GM12891 (cell line): ENCODE measurements at places on chromosomes 11 and 22.

DNA sequence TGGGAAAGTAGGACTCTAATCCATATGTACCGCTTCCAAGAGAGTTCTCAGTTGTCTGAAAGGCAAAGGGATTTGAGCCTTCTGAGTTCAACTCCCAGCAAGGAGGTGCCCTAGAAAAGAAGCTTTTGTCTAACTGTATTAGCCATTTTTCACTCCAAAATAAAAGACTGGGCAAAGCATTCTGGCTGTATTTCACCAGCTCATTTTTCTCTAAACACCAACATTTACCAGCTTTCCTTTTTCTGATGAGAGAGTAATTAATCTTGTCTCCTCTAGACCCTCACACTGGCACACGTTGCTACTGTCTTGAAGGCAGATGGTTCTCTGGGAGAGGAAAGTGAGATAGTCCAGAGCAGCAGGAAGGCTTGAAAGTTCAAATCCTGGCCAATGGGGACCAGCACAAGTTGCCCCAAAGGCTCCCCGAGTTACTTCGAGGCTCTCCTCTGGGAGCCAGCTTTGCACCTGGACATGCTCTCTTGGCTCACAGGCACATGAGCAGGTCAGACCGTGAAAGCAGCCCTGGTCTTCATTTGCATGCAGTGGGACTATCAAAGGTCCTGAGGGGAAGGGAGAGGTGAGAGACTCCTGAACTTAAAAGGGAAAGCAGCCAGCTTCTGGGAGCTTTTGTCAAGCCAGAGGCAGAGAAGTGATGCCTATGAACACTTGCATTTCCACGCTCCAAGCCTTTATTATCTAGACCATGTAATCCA, 100.0 kb downstream of the NTM start:
- DNase-seq = no peak

GRCh38 chr11:69368119-69368880, 74.3 kb downstream of the MYEOV start:
- DNase-seq = no peak

DNA sequence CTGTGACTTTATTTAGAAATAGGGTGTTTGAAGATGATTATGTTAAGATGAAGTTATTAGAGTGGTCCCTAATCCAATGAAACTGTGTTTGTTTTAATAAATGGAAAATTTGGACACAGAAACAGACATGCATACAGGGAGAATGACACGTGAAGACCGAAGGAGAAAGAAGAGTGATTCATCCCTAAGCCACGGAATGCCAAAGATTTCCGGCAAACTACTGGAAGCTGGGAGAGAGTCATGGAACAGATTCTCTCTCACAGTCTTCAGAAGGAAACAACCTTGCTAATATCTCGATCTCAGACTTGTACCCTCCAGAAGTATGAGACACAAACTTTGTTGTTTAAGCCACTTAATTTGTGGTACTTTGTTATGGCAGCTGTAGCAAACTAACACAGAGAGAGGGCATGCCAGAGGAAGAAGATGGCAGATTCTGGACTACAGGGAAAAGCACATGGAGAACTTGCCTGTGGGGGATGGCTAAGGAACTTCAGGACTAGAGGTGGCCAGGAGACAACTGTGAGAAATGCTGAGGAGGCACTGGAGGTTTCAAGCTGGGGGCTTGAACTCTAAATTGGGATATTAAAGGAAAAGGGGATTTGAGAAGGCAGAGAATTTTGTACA, 733.5 kb upstream of the CCDC90B start:
- DNase-seq = no peak

- DNase-seq = no peak
These were observed 55.0 kb upstream of the VSTM5 start for GRCh38 chr11:93905384-93905783.

- no peak for DNase-seq
These were observed 30.0 kb upstream of the PTPRJ start for GRCh38 chr11:47950396-47950795.

DNA sequence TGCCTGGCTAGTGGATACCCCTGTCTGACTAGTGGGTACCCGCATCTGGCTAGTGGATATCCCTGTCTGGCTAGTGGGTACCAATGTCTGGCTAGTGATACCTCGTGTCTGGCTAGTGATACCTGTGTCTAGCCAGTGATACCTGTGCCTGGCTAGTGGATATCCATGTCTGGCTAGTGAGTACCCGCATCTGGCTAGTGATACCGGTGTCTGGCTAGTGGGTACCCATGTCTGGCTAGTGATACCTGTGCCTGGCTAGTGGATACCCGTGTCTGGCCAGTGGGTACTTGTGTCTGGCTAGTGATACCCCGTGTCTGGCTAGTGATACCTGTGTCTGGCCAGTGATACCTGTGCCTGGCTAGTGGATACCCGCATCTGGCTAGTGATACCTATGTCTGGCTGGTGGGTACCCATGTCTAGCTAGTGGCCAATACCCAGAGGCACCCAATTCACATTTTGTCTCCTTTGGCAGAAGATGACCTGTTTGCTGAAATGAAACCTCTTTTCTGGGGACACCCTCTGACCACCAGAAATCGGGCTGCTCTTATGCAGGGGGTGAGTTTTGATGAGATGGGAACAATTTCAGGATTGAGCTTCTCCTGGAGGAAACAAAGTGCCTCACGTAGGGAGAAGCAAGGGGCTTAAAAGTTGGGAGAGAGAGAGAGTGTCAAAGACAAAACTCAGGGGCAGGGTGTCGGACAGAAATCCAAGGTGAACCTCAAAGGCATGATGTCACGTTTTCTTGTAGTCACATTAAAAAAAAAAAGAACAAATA, 63.4 kb downstream of the SMIM38 start:
- DNase-seq = no peak
